SK-N-MC (cell line): ENCODE measurements at places on chromosomes 16 and 17.

DNA sequence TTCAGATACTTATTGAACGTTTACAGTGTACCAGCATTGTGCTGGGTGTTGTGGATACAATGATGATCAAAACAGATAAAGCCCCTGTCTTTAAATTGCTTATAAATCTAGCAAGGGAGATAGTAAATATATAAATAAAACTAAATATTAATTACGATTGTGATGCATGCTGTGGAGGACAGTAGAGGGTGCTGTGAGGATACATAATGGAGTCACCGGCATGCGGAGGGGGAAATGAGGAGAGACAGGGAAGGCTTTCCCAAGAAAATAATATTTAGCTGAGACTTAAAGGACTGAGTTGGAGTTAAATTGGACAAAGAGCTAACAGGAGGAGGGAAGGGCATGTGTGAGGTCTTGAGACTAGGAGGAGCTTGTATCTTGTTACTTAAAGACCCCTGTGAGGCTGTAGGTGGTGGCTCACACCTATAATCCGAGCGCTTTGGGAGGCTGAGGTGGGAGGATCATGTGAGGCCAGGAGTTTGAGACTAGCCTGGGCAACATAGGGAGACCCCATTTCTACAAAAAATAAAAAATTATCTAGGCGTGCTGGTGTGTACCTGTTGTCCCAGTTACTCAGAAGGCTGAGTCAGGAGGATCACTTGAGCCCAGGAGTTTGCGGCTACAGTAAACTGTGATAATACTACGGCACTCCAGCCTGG lies 2.4 kb downstream of the DHRS7B start:
- no peak for DNase-seq

GRCh38 chr17:79001190-79002020 lies 8.2 kb downstream of the CANT1 start:
- no peak for DNase-seq

DNA sequence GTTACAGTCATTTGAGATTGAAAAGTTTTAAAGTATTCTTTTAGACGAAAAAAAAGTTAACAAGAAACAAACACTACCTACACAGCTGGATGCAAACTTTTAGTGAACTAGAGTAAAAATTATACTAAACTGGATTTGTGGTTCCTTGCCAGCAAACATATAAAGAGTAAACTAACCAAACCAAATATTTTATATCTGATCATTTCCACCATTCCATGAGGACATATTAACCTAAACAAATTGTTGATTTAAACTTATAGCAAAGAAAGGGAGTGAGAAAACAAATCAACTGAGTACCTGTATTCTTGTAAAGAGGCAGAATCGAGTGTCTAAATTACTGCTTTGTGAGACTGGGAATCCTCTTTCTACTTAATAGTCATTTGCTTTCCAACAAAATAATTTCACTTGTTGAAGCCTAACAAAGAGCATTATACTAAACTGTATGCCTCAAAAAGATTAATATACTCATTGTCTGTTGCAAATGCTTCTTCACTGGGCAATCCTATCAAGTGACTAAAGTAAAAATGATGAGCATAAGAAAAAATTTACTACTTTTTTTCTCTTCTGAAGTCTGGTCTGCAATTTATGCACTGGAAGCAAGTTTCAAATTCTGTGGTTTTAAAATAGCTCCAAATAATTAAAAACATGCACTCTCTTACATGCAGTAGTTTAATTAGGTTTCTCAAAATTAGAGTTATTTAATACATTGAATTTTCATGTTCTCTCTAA lies 37.5 kb downstream of the AKAP10 start:
- no peak for DNase-seq

DNA sequence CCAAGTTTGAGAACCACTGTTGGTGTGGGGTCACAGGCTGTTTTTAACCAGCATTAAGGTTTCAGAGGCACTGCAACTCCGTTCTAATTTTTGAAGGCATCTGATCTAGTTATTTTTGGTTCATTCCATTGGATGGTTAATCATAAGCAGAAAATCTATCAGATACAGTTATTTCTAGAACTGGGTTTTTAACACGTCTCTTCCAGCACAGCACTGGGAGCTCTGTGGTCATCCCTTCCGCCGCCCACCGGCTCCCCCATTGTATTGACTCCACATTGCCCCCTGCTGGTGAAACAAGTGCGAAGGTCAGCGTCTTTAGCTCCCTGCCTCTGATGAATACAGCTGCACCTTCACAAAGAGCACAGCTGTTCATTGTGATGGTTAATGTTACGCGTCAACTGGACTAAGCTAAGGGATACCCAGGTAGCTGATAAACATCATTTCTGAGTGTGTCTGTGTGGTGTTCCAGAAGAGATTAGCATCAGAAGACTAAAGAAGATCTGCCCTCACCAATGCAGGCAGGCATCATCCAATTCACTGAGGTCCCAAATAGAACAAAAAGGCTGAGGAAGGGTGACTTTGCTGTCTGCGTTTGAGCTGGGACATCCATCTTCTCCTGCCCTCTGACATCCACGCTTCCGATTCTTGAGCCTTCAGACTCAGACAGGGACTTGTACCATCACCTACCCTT lies 8.5 kb downstream of the CCL18 start:
- DNase-seq, result no peak

GRCh38 chr16:31868691-31869167 lies 4.9 kb upstream of the ZNF267 start:
- peak; percentile 22 for DNase-seq

GRCh38 chr17:11274106-11274505 lies 33.1 kb downstream of the SHISA6 start:
- DNase-seq, result no peak

GRCh38 chr17:66713533-66714042 lies 121.3 kb upstream of the CACNG5 start:
- DNase-seq, result no peak

GRCh38 chr17:73754886-73755400 lies 110.7 kb upstream of the SDK2 start:
- DNase-seq, result no peak

- DNase-seq, result no peak
Measured at GRCh38 chr16:3800019-3800418, 80.5 kb downstream of the CREBBP start.

DNA sequence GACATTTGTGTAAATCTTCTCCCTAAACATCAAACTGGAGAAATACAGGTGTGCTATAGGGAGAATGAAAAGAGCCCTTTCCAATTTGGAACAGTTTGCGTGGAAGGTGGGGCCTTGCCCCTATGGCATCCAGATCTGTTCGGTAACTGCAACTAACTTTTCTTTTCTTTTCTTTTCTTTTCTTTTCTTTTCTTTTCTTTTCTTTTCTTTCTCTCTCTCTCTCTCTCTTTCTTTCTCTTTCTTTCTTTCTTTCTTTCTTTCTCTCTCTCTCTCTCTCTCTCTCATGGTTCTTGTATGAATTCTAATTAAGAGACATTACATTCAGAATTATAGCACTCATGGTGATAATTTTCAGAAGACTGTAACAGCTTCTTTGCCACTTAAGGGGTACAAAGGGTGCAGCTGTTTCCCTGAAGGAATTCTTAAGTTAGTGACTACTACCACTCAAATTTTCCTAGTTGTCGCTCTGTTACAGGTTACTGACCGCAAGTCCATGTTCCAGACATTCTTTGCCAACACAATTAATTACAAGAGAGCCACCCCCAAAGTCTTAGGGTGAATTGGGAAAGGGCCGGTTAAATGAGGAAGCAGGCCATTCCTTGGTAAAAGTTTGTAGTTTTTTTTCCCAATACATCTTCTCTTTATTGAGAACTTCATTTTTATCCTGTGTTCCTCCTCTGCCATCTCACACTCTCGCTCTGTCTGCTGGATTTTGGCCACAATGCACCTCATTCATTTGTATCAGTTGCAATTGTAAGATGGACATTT lies 69.8 kb downstream of the KSR1 start:
- no peak for DNase-seq

DNA sequence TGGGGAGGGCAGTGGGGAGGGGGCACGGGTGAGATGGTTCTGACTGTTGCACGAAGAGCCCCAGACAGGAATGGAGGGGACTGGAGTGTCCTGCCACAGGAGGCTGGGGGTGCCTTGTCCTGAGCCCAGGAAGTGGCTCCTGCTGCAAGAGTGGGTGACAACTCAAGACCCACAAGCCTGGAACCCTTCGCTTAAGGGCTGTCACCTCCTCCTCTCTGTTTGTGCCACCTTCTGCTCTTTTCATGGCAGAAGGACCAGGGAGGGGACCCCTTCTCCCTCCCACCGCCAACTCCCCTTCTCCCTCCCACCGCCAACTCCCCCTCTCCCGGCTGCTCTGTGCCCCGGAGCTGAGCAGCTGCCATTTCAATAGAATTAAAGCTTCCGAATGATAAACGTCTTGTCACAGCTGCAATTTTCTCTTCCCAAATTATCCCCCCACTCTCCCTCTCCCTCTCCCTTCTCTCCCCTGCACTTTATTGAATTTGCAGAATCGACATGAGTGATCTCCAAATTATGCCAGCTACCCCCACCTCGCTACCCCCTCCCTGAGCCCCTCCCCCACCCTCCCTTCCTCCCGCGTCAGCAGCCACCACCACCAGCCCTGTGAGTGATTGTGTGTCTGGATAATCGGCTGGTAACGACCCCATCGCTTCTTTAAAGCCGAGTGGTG lies 13.7 kb downstream of the GJD3 start:
- no peak for DNase-seq

GRCh38 chr16:83420206-83420760 lies 387.5 kb upstream of the HSBP1 start:
- no peak for DNase-seq

- no peak for DNase-seq
Measured at GRCh38 chr16:796296-797119, 4.0 kb downstream of the GNG13 start.

GRCh38 chr17:80346498-80347275 lies 68.3 kb upstream of the ENDOV start:
- DNase-seq, result no peak

DNA sequence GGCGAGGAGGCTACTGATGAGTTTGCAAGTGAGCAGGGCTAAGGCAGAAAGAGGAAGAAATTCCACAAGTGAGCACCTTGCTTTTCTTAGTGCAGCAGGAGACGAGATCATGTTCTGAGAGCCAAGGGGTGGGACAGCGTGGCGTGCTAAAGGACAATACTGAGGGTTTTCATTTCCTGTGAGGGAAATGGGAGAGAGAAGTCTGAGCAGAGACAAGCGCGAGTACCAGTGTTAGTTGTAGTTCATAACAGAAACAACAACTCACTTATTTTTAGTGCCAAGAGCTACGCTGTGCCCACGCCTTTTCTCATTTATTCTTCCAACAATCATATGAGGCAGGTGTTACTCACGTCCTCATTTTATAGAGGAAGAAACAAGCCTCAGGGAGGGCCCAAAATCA lies 2.3 kb downstream of the SPACA3 start:
- no peak for DNase-seq
